Activated T-helper 17 cell treated with anti-CD3 and anti-CD28 coated beads, Interleukin-2, amount 50 U/mL, for 72 hours (primary cell): ENCODE measurements at places on chromosomes 3 and 15. TPM values are rescaled to one million over a fixed set of nuclear protein-coding genes. Genes with fewer than 3 reads are reported as not detected.

GRCh38 chr3:176286476-176287085, 910.7 kb downstream of the TBL1XR1 start:
- ATAC-seq, result no peak

DNA sequence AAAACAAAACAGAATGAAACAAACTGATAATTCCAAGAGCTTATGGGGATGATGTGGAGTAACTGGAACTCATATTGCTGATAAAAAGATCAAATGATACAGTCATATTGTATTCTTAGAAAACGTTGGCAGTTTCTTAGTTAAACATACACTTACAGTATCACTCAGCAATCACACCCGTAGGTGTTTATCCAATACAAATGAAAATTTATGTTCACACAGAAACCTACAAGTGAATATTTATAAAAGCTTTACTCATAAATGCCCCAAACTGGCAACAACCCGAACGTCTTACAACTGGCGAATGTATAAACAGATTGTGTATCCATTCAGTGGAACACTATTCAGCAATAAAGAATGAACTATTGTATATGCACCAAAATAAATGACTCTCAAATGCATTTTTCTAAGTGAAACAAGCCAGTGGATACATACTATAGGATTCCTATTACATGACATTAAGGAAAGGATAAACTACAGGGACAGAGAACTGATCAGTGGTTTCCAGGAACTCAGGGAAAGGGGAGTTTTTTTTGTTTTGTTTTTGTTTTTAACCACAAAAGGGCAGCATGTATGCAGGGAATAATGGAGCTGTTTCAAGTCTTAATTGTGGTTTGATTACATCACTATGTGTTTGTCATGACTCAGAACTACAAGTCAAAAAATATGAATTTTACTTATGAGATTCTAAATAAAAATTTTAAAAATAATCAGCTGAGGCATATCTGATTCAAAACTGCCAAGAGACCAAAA, 71.8 kb upstream of the NDUFB4 start:
- peak; percentile 73 for ATAC-seq

DNA sequence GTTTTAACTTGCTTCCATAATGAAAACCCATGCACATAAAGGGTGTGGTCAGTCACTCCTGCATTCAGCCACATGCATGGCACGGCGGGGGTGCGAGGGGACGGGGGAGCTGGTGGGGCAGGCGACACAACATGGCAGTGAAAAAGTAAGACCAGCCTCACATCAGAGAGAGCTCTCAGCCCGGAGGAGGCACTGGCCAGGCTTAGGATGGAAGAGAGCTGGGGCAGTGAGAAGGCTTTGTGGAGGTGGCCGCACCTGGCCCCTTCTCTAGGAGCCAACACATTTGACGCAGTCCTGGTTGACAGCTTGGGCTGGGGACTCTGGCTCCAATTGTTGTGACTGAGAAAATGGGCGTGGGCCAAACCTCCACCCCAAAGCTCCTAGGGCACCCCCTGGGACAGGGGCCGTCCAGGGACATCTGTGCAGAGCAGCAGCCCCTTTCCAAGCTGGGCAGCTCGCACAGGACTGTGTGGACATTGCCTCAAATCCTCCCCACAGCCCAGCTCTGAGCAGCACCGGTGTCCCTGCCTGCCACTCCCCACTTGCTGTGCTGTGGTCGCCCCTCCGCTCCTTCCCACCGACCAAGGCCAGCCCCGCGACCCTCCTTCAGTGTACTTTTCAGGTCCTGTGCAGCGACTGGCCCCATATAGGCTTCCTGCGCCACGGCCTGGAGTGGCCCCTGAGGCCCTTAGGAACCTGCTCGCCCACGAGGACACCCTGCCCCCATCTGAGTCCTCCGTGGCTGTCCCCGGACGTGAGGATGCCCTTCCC, 126.0 kb upstream of the IQSEC1 start:
- ATAC-seq, result no peak

- ATAC-seq, result peak; percentile 52
Measured at GRCh38 chr3:187665764-187666402, 4.3 kb downstream of the SST start.

- ATAC-seq, result no peak
Measured at GRCh38 chr15:69730281-69731080, 277.9 kb downstream of the RPLP1 start.

DNA sequence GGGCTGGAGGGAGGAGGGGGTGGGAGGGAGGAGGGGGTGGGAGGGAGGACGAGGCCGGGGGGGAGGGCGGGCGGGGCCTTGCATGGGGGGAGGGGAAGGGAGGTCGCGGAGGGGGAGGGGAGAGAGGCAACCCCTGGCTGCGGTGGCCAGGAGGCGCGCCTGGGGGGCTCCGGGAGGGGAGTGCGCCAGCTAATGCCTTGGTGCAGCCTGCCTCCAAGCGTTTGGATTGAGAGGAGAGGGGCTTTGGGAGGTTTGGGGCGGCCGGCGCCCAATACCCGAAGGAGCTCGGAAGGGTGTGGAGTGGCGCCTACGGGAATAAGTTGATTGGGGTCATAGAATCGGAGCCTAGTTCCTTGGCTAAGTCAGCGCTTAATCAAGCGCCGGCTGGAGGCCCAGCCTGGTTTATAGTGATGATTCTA, 557 bp downstream of the TFG start:
- no peak for ATAC-seq

- no peak for ATAC-seq
Measured at GRCh38 chr3:129384594-129385323, 43.7 kb downstream of the EFCAB12 start.

- no peak for ATAC-seq
Measured at GRCh38 chr15:59377924-59378323, 5.3 kb upstream of the MYO1E start.

- ATAC-seq, result peak; percentile 29
Measured at GRCh38 chr3:110343945-110344344, 727.7 kb upstream of the NECTIN3 start.

DNA sequence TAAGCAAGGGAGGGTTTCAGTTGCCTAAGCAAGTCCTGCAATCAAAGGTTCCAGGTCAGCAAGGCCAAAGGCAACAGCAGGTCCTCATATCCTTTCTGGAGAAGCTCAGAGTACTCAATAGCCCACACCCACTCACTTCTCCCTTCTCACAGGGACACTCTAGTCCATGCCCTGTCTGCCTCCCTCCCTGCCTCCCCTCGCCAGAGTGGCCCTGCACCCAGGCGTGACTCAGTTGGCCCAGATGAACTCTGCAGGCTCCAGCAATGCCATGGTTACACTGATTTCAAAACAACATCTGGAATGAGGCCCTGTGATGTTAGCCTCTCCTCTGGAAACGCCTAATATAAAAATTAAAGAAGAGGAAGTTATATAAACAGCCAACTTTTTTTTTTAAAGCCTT, 32.9 kb downstream of the IL16 start:
- ATAC-seq, result no peak

- no peak for ATAC-seq
Measured at GRCh38 chr15:77475001-77475400, 54.3 kb downstream of the HMG20A start.

GRCh38 chr3:71585131-71585530, 1.6 kb upstream of the FOXP1 start:
- no peak for ATAC-seq

- ATAC-seq, result peak; percentile 40
Measured at GRCh38 chr15:54803134-54803808, 393.5 kb downstream of the RSL24D1 start.

DNA sequence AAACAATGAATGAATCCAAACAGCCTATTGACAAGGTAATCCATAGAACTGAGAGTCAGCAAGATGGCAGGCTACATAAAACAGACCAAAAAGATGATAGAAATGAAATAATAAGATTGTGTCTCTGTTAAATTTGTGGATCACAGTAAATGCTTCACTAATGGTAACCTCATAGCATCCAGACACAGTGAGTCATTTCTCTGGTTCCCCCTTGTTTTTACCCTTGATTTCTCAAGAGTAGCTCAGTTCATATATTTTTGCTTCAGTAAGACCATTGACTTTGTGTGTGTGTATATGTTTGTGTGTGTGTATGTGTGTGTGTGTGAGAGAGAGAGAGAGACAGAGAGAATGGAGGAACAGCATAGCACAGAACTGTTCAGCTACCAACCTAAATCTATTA, 546.9 kb downstream of the RBMS3 start:
- no peak for ATAC-seq

DNA sequence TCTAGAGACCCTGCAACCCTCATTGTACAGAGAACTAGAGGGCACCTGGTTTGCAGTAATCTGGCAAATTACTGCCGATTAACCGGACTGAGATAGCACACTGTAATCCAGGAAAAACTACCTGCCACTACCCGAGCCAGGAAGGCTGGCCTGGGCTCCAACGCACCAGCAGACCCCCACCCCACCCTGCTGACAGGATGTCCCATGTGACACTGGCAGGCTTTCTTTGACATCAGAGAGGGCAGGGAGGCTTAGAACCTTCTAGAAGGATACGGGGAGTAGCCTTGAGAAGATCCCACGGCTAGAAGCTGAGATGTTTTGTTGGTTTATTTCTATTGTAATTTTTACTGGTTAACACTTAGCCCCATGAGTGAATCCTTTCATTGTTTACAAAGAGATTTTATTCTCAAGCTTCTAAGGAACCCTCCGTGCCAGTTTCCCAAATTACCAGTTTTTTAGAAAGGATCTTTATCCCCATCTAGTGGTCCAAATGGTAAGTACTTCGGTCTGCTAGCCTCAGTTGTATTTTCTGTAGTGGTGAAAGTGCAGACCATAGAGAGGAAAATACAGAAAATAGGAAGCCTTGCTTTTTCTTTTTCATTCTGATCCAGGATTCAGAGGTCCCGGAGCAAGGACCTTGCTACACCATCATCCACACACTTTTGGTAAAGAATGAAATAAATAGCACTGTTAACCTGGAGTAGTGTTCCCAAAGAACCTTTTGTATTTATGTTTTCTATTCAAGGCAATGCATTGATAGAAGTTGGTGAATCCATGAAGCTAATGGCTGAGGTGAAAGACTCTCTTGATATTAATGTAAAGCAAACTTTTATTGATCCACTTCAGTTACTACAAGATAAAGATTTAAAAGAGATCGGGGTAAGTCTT, 81.9 kb upstream of the ADAMTSL3 start:
- no peak for ATAC-seq

GRCh38 chr3:160644491-160644890, 32.5 kb upstream of the ARL14 start:
- no peak for ATAC-seq

DGKG gene
- 1.1 TPM for total RNA-seq

ALS2CL gene
- 5.2 TPM for total RNA-seq

ROBO1 gene
- total RNA-seq, result not detected

GOLGA6D gene
- total RNA-seq, result 0.16 TPM

LRRC2 gene
- total RNA-seq, result not detected

CCDC39 gene
- not detected for total RNA-seq

TGM5 gene
- total RNA-seq, result 0.61 TPM

FBXO40 gene
- total RNA-seq, result not detected

FGD5 gene
- total RNA-seq, result 0.74 TPM

BCL2A1 gene
- total RNA-seq, result 32.7 TPM

MDFIC2 gene
- total RNA-seq, result not detected

SLC15A2 gene
- total RNA-seq, result 7.5 TPM

GPR160 gene
- total RNA-seq, result 15.4 TPM

FAM227B gene
- 3.8 TPM for total RNA-seq
